ENCODE measurements at places on chromosomes 4 and X.

DNA sequence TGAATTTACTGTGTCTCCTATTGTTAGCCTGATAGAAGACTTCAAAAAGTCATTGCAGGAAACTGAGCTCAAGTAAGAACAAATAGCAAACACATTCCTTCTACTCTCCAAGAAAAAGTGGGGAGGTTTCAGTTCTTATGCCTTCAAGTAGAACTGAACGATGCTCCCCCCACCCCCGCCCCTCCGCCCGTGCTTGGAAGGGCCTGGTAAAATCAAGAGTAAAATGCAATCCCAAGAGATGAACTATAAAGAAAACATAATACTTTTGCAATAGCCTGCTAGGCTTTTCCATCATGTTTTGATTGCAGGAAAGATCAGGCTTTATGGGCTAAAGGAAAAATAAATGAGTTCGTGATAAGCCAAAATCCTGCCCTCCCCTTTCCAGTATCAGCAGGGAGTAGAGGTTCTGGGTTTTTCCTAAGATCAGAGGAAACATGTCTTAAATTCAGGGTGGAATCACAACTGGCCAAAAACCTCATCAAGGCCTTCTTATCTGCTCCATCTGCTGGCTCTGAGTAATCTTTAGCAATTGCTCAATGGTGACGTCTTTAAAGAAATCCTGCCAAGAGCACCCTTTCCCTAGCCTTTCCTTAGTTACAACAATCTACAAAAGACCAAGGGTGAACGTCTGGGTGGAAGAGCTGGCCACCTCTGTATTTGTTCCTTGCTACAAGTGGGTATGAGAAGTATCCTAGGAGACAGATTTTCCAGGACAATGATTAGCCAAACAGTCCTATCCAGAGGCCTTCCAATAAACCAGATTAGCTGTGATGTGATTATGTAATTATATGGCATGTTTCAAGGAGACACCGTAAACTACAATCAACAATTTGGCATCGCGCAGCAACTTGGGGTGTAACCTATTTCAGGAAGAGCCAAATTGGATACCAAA is 66.3 kb upstream of the FAM9C start:
- DNase-seq, result no peak

DNA sequence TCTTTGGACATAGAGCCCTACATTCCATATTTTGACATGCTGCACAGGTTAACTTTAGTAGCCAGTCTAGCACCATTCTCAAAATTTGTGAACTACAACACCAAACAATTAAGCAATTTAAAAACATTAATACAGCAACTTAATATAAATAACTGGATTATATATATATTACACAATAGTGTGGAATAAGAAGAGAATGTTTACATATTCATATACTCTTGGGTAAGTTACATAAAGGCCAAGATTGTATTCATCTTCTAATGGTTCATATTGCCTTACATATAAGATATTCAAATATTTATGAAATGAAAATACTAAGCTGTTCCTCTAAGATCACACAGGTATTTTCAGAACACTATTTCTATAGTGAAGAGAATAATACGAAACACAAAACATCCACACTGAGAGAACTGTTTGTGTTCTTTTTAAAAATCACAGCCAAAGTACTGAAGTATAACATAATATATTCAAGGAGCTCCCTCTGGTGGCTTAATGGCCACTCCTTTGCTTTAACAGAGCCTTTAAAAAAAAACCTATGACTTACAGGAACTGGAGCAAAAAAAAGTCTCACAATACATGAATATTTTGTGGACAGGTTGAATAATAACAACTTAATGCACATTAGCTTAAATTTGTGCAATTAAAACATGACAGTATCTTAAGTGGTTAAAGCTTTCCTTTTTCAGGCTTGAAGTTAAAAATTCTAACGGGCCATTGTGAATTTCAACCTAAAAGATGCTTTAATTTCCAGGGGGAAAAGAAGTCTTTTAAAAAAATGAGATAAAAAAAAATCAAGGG is 46.2 kb downstream of the NEK1 start:
- no peak for DNase-seq

DNA sequence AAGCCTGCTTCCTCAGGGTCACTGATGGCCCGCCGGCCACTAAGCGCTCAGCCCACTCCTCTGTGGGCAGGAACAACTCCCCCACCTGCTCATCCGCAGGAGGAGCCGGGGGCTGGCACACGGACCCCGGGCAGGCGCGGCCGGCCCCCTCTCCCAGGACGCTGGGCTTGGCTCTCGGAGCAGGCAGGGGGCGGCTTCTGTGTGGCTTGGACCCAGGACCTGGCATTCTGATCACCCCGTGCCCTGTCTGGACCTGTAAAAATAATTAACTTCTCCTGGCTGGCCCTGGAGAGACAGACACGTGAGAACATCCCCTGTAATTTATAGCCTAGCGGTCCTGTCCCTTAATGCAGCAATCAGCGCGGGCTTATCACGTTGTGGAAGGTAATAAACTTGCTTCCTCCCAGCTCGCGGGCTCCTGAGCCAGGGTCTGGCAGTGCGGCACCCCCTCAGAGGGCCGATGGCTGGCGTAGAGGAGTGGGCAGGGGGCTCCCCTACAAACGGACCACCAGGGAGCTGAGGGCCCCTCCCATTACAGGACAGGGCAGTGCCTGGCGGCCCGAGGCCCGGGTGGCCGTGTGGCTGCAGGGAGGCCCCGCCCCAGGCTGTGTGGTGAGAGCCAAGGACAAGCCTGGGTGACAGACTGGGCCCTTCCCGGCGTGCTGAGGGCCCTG is 84.5 kb upstream of the NKX1-1 start:
- DNase-seq, result no peak

GRCh38 chr4:42396752-42397634 is at the start of gene SHISA3:
SHISA3 (plus strand) TSS chr4:42397488; CDS start chr4:42398057, 569 bp downstream.
- no peak for DNase-seq

DNA sequence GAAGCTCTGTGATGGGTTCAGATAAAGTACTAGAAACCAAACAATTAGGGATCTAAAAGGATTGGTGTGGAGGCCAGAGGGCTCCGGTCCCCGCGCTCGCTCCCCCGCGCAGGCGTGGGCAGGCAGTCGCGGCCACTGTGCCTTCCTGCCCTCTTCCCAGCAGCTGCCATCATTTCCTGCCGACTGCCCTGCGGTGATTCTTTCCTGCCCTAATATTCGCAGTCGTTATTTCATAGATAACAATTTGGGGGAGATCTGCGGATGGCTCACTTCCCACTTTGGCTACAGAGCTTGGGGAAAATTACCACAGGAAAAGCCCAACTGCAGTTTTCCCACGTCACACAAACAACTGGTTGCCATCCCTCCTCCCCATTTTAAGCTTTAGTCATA is 2.2 kb downstream of the GRIA2 start:
- DNase-seq, result no peak

DNA sequence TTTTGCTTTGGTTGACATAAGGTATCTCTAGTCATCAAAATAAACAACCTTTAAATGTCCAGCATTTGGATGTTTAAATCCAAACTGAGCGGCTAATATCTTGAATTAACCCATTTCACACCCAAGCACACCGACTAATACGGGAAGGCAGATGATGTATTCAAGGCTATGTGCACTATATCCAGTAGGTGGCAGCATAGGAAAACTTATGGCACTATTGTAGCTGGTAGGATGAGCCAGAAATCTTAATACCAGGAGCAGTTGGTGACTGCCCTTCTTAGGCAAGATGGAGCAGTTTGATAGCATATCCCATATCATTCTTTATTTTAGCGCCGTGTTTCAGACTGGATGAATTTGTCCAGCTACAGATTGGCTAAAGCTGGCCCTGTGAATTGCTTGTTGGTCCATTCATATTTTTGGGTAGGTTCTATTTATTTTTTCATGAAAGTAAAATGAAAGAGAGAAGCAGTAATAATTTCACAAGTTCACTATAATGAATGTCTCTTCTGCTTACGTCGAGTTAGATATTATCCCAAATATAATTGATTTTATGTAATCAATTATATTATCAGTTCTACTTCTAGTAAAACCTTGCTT is 24.4 kb downstream of the UCHL1 start:
- no peak for DNase-seq

DNA sequence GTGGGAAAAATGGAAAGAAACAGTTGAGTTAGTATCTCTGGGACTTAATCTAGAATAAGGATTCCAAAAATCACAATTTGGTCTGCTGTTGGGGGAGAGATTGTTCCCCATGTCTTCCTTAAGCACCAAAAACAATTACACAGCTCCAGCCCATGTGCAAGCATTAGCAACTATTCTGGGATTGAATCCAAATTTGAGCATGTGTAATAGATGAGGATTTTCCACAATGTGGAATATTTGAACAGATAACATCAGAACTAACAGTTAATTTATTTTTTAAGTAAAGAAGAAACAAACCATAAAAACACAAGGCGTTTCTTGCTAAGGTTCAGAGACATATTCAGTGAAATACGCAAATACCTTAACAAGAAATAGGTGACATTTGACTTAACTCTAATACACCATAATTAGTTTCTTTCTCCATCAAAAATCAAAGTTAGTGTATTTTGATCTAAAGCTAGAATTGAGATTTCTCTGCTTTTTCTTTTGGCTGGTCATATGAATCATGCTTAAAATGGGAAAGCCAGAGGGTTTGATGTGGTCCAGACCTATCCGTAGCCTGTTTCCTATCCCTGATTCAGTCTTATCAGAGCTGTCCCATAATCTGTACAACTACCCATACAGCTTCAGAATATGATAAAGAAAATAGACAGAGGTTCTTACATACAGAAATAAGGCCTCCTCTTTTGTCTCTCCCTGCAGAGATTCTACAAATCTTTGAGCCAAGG is 413.4 kb downstream of the PACRGL start:
- DNase-seq, result no peak

DNA sequence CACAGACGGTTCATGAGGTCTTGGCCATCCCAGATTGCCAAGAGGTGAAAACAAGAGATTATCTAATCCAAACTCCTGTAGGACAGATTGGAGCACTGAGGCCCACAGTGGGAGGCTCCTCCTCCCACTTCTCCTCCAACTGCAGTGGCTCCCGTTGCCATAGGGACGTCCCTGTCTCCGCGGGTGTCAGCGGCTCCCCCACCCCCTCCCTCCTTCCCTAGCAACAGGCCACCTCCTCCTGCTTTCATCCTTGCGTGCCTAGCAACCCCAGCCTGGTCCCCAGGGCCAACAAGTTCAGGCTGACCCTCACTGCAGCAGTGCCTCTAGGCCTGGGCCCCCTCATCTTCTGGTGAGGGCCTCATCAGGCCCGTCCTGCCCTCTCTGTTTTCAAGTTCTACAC is 6.8 kb upstream of the IQSEC2 start:
- DNase-seq, result no peak
